ENCODE measurements at places on chromosomes 16 and 17.

GRCh38 chr17:1956134-1956533, 69.0 kb downstream of the RTN4RL1 start:
- no peak for DNase-seq

- peak; percentile 29 for DNase-seq
Observed at GRCh38 chr16:57297856-57298255, 13.4 kb upstream of the PLLP start.

GRCh38 chr17:80781211-80781610, 210.4 kb upstream of the CHMP6 start:
- no peak for DNase-seq

GRCh38 chr17:36851250-36851649, 86.0 kb upstream of the LHX1 start:
- DNase-seq = no peak

- no peak for DNase-seq
Observed at GRCh38 chr16:52389045-52389444, 157.9 kb downstream of the TOX3 start.

GRCh38 chr16:24070851-24071250, 185.3 kb upstream of the CACNG3 start:
- no peak for DNase-seq
